Fibroblast of mammary gland (primary cell): ENCODE measurements at places on chromosomes 2 and 18.

DNA sequence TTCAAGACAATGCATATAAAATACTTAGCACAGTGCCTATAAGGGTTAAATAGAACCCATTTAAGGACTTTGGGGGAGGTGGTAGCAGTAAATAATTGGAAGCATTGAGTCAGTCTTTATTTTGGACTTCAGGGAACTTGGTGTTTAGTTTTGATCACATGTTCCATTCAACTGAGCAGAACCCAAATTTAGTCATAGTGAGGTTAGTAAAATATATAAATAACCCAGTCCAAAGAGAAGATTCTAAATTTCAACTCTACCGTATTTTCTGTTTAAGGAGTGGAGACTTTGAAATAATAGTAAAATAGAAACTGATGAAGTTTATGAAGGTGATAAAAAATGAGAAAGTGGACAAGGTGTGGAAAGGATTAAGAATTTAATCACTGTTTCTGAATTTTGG, 19.7 kb downstream of the TWSG1 start:
- peak; percentile 18 for DNase-seq

DNA sequence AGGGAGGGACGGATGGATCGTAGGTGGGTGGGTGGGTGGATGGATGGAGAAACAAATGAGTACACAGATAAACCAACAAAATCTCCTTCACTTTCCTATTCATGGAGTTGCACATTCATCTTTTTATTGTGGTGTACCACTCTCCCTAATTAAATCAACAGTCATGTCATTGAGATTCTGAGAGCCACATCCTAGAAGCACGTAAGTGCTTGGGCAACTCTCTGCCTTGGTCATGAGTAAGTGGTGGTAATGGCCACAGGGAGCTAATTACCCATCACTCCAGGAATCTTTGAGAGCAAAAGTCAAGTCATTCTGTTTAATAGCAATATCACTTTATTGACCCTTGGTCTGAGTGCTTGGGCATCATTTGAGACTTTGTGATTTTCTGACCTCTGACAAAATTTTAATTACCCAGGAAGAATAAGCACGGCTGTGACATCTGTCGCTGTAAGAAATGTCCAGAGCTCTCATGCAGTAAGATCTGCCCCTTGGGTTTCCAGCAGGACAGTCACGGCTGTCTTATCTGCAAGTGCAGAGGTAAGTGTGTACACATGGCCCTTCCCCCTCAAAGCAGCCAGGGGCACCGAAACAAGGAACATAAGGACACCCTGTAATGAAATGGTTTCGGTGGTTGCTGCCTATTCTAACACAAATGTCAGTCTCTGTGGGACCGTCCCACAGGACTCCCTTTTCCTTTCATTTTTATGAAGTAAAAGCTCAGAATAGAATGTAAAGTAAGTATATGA, 85.9 kb downstream of the FEZ2 start:
- peak; percentile 15 for DNase-seq

- DNase-seq: no peak
Observed at GRCh38 chr18:39271654-39272053, 1706.1 kb upstream of the CELF4 start.

- peak; percentile 95 for DNase-seq
Observed at GRCh38 chr2:172701250-172701649, 34.4 kb upstream of the RAPGEF4 start.

DNA sequence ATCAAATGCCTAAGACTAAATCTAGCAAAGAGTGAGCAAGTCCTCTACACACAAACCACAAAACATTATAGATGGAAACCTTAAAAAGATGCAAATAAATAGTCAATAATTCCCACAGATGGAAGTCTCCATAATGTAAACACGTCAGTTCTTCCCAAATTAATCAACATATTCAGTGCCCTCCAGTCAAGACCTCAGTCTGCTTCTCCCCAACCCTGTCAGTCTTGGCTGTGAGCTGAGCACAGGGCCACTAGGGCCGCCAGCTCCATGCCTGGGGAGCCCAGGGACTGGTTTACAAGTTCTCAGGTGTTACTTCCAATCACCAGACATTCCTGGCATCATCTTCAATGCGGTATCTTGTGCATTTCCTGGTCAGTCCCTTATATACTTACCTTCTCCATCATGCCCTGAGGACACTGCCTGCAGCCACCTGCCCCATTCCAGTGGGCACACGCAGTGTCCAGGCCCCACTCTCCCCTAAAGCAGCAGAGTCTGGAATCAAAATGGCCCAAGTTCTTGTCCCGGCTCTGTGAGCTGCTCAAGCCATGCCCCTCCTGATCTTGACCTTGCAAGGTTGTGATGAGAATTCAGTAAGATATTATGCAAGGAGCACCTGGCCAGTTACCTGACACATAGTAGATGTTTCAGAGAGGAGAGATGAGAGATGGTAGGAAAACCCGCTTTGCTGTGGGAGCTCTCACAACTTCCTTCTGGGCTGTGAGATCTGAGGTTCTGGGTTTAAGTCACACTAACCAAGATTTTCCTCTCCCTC, 207.9 kb upstream of the RAB6C start:
- no peak for DNase-seq

GRCh38 chr2:99634234-99634633, 144.4 kb upstream of the REV1 start:
- DNase-seq: no peak

DNA sequence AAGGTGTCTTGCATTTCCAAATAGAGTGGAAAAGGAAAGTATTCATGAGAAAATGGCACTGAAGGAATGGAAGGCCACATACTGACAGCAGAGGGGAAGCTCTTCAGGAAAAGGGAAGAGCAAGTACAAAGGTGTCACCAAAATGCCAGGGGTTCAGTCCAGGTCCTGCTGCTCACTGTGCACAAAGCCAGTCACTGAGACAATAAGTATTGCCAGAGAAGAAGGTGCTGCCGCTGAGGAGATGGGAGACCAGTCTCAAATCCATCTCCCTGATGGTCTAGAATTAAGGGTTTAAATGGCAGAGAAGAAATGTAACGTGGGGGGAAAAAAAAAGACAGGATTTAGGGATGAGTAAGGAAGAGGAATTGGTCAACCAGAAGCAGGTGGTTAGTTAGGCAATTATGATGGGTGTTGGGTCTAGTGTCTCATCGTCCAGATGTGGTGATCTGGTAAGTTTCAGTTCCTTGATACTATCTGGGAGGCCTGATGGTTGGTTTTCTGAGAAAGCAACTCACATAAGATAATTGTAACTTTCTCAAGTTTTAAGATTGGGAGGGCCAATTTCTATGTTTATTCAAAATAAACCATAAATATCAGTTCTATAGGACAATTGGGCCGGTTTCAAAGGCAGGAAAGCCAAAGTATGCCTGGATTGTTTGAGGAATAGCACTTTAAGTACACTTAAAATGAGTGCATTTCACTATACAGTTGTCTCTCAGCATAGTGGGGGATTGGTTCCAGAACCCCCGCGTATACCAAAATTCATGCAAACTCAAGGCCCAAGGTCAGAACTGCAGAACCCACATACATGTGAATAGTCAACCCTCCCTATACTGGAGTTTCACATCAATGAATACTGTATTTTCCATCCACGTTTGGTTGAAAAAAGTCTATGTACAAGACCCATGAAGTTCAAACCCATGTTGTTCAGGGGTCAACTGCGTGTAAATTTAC, 109.1 kb upstream of the DNAJC10 start:
- peak; percentile 55 for DNase-seq
